ENCODE measurements at places on chromosomes 16 and 17.

GRCh38 chr16:24336491-24336890, 80.4 kb downstream of the CACNG3 start:
- DNase-seq, result no peak

DNA sequence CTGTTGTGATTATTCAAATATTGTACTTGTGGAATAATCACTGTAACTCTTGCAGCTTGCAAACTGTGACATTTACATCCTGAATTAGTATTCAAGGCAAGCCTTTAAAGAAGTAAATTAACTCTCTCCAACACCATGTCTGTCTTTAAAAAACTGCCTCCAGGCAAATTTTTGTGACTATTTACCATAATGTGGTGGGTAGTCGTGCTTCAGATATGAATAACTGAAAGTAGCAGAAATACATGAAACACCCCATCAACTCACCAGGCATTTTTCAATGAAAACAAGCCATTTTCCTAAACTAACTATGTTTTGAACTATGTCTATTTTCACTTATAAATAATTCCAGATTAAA, 217.4 kb upstream of the PSMD7 start:
- no peak for DNase-seq

- DNase-seq, result no peak
These were observed 1.0 kb upstream of the ZNF500 start for GRCh38 chr16:4767872-4768548.

DNA sequence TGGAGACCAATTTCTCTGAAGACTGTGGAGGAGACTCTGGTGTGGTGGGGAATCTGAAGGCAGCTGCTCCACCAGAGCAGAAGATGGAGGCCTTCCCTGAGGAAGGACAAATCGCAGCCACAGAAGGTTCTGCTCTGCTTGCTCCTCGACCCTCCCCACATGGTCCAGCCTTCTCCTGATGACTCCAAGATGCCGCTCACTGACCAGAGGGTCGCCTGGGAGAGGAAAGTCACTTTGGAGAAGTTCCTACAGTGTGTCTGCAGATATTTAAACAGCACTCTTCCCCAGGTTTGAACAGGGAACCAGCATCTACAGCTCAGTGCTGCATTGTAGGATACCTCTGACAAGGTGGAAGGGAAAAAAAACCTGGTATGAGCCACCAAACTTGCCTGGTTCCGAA, 21.0 kb upstream of the SUPT4H1 start:
- no peak for DNase-seq

DNA sequence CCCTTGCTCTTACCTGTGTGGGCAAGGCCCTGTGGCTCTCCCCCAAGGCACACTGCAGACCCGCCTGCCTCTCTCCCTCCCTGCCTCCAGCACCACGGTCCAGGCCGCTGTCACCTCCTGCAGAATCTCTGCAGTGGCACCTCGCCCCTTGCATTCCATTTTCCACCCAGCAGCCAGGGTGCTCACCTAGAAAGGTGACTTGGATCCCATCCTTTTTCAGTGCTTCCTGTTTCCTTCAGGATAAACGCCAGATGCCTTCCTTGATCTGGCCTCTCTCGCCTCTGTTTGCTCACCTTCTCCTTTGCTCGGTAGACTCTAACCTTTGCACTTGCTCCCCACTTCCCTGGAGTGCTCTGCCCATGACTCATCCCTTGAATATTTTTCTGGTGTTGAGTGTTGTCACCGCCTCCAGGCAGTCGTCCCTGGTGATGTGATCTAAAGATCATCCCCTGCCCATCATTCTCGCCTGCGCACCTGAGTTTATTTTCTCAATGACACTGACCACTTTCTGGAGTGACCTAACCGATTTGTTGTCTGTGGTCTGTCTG, 79.2 kb upstream of the LGALS9 start:
- DNase-seq, result no peak

GRCh38 chr17:68973098-68973846, 18.1 kb upstream of the ABCA8 start:
- no peak for DNase-seq

DNA sequence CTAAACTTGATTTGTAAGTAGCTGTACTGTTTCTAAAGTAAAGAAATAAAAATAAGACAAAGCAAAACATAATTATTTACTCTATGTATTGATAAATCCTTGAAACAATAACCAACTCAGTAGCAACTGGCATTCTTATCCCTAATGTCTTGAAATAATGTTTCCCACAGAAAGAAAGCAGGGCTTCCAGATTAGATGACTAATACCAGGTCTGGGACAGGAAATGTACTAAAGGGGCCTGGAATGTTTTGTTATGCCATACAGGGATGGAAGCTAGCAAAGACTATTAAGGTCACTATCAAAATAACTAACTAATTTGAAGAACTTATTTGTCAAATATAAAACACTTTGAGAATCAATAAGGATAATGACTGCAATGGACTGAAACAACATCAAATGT, 82.1 kb downstream of the CFDP1 start:
- DNase-seq, result no peak

GRCh38 chr16:85988306-85988705, 89.3 kb downstream of the IRF8 start:
- DNase-seq, result peak; percentile 49

DNA sequence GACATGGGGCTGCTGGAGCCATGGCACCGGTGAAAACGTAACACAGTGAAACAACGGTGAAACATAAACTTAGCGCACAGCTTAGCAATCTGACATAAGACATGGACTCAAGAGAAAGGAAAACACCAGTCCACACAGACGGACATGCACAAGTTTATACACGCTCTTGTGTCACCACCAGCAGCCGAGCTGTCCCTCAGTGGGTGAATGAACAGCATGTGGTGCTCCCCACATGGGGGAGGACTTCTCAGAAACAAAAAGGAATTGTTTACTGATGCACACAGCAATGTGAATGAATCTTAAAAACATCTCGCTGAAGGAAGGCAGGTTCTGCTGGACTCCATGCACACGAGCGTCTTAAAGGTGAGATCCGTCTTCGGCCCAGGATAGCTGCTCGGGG, 34.2 kb downstream of the KLHDC4 start:
- no peak for DNase-seq

GRCh38 chr17:40608061-40608581, 39.5 kb downstream of the SMARCE1 start:
- DNase-seq, result no peak

- DNase-seq, result no peak
These were observed 102.2 kb downstream of the CMIP start for GRCh38 chr16:81546781-81547180.

GRCh38 chr16:9159839-9160550, 68.6 kb downstream of the HAPSTR1 start:
- DNase-seq, result peak; percentile 63
